Inflammatory macrophage treated with lipopolysaccharide for 1 hour (primary cell): ENCODE measurements at places on chromosomes 13 and 19.

GRCh38 chr13:104975272-104975671 is 1560.2 kb downstream of the EFNB2 start:
- DNase-seq = no peak

- DNase-seq = no peak
Measured at GRCh38 chr13:103067751-103068555, 1.7 kb upstream of the SLC10A2 start.

DNA sequence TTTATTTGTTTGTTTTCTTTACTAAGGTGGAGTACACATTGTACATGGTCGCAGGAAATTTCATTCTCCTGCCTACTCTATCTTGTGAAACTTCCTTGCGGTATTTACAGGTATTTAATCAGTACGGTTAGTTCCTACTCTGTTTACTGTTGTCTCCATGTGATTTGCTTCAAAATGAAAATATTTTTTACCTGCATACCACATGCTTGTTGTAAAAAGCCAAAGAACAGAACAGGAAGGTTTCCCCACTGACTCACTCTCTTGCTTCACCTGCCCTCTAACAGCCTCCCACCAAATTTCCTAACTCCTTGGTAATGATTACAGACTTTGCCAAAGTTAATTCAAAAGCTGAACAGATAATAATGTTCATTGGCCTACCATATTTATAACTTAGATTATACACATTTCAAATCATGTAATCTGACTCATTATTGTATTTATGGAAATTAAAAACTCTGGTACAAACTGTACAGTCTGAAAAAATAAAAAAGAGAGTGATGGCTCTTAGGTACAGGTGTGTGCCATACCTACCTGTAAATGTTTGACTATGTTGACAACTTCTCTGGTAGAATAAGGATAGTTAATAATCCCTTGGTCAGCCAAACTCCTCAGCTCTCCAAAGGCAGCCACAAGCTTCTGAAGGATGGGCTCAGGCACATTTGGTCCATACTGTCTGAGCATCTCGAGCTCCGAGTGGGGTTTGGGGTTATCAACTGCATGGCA is 239.9 kb downstream of the VWA8 start:
- no peak for DNase-seq

- DNase-seq = no peak
Measured at GRCh38 chr19:4704317-4704673, 19.3 kb downstream of the DPP9 start.

GRCh38 chr19:32066056-32066455 is 279.4 kb upstream of the ZNF507 start:
- DNase-seq = no peak

DNA sequence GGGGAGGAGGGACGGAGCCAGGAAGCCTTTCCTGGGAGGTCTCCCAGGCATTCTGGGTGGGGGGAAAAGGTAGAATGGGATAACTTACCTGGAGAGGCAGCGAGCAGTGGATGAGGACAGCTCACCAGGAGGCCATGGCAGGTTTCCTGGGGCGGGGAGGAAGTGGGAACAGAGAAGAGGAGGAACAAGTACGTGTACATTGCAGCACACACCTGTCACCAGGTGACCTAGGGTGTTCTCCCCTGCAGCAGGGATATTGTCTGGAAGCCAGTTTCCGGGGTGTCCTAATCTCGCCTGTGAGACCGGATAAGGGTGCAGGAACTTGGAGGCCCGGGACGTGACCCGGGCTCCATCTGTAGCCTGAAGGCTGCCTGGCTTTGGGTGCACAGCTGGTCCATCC is at the start of gene FUT3:
FUT3 (minus strand) TSS at position 148 of the 400 bp plus-strand sequence.
- no peak for DNase-seq

DNA sequence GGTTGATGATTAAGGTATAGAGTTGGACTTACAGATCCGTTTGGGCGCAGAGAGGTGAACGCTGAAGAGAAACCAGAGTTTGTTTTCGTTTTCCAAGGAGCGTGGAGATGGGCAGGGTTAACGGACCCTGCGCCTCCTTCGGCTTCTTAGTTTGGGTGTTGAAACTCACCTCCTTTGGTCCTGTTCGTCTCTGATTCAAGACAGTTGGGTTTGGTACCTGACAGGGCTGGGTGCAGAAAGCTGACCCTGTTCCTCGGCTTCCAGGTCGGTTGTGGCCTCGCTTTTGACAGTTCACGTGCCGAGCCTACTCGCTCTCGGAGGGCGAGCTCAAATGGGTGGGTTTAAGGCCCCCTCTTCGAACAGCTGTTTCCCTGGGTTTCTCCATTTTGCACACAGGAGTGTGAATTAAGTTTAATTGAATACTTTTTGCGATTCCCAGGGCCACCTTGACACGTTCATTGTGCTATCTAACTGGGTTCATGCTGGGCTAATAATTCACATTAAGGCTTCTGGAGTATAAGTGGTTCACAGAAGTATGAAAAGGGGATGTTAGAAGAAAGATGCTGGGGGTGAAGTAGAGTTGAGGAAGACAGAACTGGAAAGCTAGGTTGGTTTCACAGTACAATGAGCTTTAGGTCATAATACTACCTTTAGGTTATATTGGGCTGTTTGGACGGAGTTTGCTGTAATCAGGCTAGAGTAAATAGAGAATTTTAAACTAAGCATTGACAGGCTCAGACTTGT is 638 bp downstream of the USPL1 start:
- no peak for DNase-seq

DNA sequence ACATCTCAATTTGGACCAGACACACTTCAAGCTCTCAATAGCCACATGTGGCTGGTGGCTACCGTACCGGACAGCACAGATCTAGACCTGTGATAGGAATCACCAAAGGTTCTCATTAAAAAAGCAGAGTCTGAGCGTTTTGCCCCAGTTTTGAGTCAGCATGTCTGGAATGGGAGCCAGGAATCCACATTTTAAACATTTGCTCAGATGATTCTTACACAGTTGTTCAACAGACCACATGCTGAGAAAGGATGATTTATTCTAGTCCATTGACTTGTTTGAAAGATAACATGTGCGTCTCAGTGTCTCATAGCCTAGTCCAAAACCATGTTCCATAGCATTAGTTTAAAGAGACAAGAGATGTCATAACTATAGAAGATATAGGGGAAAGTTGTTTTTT is 53.4 kb downstream of the FLT3 start:
- no peak for DNase-seq

DNA sequence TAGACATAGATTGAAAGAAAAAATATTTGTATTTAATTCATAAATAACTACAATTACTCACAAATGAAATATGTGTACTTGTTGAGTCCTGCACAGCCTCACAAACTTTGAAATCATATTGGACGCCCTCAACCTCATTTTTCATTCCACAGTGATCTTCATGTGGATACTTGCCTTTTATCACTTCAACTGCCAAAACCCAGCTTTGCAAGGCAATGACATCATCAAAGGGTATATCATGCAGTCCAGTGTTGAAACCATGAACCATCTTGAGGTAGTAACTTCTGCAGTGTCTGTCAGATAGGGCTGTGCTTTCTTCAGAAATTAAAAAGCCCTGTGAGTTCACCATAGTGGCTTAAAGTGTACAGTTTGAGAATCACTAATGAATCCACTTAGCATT is 82.2 kb downstream of the HS6ST3 start:
- no peak for DNase-seq

- DNase-seq = peak; percentile 57
Measured at GRCh38 chr13:25249001-25249543, 38.2 kb downstream of the MTMR6 start.

DNA sequence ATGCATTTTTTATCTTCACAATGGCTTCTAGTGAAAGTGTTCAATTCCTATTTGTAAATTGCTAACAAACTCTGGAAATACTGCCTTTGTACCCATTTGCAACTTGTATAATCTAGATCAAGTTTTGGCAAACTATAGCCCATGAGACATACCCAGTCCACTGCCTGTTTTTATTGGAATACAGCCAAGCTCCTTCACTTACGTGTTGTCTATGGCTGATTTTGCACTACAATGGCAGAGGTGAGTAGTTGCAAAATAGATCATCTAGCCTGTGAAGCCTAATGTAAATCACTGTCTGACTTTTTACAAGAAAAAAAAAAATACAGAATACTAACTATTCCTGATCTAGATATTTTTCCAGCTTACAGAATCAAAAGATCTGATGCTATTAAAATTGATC is 37.1 kb downstream of the DZIP1 start:
- DNase-seq = no peak

GRCh38 chr13:24141333-24141910 is 19.1 kb upstream of the SPATA13 start:
- no peak for DNase-seq

- peak; percentile 35 for DNase-seq
Measured at GRCh38 chr13:28356561-28357021, 138.3 kb downstream of the FLT1 start.

DNA sequence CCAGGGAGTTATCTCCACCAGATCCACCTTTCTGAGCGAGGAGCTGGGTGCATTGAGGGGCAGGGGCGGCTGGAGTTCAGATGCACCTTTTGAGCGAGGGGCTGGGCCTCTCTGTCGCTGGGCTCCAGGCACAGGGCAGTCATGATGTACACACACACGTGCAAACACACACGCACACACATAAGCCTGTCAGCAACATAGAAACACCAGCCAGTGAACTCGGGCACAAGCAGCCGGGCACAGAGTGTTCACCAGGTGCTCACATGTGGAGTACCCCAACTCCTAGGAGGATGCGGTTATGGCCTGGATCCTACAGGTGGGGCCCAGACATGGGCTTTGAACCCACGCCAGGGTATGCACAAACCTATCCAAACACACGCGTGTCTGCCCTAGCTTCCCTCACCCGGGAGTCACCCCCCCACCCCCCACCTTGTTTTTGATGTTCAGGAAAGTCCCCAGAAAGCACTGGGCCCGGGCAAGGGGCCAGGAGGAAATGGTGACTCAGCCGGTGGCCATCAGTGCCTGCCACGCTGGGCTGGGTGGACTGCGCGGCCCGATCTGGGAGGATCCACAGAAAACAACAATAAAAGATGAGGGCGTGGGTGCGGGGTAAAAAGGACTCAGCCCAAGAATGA is 13.3 kb downstream of the ARRDC2 start:
- DNase-seq = peak; percentile 90

DNA sequence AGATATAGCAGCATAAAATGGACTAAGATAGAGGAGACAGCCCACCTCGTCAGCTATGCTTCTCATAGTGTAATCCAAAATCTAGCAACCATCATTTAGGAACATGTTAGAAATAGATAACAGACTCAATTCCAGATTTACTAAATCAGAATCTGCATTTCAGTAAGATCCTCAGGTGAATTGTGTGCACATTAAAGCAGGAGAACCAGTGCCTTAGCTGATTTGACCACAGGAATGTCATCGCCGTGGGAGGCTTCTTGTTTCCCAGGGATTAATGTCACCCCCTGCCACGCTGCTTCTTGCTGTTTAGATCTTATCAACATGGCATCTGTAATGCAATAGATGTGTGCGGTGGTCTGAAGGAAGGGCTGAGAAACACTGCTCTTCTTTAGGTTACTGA is 84.0 kb downstream of the GPC5 start:
- DNase-seq = no peak

DNA sequence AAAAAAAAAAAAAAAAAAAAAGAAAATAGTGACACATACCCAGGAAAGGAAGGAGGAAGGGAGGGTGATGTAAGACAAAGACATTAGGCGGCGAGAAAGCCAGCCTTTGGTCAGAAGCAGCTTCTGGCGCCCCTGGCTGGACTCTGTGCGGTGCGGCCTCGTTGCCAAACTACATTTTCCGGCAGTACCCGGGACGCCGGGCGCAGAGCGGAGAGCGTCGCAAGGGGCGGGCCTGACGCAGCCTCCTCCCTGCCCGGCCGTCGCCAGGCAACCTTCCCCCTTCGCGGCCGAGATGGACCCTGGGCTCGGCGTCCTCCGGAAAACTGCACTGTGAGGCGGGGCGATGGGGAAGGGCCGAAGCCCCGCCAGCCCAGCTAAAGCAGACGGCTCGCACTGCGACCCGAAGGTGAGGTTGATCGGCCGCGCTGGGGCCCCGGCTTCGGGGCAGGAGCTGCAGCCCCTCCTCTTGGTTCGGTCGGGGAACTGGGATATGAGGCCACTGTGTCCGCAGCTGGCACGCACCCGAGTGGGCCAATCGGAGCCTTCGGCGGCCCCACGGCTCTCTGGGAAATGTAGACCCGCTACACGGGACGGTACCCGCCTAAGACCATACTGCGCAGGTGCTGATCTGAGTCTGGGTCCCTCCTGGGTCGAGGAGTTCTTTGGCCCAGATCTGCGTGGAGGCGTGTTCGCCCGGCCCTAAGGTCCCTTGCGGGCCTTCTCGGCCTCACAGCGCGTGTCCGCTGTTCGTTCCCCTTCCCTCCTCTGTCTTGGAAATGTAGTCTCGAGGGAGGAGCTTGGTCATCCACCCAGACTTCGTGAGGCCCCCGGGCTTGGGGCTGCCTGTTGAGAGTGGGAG is 2.3 kb upstream of the MZF1 start:
- DNase-seq = peak; percentile 92

DNA sequence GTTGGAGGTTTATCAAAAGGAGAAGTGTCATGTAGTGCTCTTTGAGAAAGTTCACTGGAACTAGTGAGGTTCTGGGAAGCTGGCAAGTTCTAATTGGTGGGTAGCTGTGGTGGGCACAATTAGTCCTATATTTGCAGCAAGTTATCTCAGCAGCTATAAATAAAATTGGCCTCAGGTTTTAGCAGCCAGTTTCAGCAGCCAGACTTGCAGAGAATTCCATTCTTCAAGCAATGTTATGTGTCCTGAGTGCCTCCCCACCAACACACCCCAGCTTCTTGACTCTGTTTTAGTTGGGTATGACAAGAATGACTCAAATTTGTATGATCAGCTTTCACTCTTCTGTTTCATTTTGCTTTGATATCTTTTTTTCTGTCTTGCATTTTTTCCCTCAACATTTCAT is 4.7 kb downstream of the IFT88 start:
- no peak for DNase-seq

- no peak for DNase-seq
Measured at GRCh38 chr13:33910255-33910654, 92.3 kb downstream of the RFC3 start.

- no peak for DNase-seq
Measured at GRCh38 chr13:113367020-113367560, 3.2 kb upstream of the GRTP1 start.

- peak; percentile 33 for DNase-seq
Measured at GRCh38 chr19:16002406-16003384, 53.9 kb downstream of the OR10H4 start.

DNA sequence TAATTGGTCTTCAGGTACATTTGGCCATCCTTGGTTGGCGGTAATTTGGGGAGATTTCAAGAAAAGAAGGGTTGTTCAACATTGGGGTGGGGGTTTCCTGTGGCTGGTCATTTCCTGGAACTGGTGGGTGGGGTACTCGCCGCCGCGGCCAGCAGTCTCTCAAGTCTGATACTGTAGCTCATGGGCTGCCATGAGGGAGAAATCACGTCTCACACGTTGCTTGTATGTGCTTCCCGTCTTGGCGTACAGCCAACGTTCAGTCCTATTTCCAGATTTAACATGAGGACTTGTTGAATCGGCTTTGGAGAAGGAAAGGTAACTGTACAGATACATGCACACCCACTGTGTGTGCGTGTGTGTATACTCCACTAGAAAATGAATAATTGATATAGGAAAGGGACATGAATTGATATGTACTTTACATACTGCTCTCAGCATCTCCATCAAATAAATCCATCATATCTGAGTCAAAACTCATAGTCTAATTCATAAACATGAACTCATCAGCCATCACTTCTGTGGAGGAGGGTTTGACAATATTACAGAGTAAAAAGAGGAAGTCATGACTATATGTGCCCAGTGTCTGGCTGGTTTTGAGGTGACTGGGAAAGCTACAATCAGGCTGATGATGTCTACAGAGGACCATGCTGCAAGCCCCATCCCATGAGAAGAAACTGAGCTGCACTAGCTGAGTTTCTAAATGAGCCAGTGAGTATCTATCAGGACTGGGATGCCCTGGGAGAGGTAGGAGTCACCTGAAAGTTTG is 418.1 kb downstream of the TSHZ3 start:
- no peak for DNase-seq
